Smooth muscle cell of the brain vasculature (primary cell): ENCODE measurements at places on chromosomes 5 and 9.

- no peak for DNase-seq
These were observed 2.6 kb upstream of the ATG10 start for GRCh38 chr5:81969226-81969625.

DNA sequence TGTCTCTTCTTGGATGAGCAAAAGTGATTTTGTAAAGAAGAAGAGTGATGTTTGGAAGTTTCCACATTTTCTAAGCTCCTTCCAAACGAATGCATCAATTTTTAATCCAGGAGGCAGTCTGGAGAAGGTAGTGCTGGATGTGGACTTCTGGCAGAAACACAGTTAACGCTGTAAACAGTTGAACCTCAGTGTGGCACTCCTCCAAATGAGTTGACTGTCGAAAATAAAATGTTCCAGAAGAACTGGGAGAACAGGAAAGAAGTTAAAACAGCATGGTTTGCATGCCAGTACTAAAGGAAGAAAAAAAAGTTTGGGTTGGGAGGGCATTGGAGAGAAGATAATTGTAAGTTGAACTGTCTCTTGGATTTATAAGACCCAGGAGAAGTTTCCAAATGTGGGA is 6.5 kb downstream of the ZNF462 start:
- no peak for DNase-seq

- DNase-seq = no peak
These were observed 108.4 kb downstream of the GHR start for GRCh38 chr5:42531611-42532010.

DNA sequence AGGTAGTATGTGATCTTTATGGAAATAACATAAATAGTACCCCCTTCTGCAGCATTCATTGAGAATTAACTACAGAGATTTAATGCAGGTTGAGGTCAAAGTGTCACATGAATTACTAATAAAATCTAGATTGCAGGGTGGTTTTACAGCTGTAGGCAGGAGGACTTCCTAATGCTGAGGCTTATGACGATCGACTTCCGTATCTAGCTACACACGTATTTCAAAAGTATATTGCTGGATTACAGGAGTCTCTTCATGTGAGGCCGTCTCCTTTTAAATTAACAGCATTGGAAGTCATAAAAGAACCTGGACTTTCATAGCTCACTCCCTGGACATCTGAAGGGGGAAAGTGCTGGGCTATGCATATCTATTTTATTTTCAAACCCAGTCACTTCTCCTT is 180.9 kb downstream of the OSTF1 start:
- DNase-seq = no peak

DNA sequence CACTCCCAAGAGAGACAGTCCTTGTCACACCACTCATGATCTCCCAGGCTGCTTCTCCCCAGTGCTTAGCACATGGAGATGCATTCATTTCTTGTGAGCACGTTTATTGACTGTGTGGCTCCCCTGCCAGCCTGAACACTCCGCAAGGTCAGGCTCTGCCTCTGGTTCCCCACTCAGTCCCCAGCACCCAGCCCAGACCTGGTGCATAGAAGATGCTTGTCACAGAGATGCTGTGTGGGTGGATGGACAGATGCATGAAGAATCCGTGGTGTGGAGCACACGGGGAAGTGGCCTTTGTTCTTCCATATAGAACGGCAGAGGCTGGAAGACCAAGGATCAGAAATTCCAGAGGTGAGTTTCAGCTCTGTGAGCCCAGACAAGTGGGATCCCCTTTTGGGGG is 13.8 kb upstream of the CRB2 start:
- no peak for DNase-seq

DNA sequence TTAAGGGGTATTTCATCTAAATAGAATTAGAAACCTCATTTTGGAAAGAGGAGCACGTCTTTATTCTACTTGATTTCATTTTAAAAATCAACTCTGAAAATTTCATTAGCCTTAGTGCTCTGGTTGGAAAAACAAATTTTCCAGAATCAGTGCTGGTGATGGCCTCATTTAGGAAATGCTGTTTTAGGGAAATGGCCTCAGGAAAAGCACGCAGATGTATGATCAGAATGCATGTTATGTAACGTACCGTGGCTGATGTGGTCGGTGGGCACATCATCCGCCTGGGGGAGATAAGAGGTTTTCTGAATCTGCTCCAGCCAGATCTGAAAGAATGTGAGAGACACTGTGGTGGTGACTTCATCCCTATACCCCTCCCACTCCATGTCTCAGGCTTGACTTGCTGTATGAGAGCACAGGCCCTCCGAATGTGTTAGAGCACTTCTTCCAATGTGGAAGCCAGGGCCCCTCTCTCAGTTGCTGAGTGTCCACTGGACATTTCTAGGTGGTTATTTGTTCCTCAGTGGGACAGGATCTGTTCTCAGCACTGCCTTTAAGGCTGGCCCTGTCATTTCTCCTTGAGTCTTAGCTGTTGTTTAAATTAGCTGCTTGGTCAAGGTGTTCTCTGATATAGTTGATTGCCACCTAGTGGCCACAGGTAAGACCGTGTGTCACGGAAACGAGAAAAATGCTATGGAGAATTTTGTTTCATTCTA is 96.5 kb downstream of the ARHGAP26 start:
- DNase-seq = no peak
